ENCODE measurements at places on chromosomes 6 and 20.

DNA sequence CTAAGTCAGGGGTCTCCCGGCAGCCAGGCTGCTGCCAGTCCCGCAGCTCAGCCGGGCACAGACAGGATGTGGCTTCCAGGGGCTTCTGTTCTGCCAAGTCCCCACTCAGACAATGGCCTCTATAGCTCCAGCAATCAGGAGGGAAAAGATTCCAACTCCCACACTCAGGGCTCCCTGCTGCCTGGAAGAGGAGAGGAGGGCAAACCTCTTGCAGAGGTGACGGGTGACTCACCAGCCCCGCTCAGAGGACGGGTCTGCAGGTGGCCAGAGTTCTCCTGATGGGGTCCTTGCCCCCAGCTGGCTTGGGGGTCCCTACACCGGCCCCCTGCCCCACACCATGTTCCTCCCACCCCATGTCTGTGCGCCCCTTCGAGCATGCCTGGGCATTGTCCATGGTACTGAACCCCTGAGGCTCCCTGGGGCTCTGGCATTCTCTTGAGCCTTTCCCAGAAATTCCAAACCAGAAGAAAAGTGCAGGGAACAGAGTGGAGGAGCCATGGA, 32.6 kb downstream of the NTSR1 start:
- DNase-seq = no peak

DNA sequence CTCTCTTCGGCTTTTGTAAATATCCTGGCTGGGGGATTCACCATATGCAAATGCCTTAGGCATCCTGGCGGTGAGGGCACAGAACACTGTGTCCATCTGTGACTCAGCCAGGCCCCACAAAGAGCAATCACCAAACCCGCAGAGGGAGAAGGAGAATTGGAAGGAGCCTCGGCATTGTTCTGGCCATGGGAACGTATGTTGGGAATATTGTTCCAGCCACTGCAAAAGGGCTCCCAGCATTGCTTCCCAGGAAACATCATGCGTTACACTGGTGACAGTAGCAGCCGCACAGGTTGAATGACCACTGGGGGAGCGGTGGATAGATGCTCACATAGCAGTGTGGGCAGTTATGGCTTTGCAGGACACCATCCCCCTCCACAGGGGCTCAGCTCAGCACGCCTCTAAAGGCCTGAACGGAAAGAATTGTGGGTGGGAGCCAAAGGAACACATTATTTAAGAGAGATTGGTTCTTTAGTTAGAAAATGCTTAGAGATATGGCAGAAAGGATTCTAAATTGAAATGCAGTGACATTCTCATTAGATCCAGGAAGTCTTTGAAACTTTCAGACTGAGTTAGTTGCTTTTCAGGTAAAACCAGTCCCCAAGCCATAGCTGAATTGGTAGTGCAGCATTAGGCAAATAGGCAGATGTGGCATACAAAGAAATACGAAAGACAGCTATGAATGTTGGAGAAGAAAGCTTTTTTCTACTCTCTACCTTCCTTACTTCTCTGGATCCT, 104.3 kb downstream of the RNF144B start:
- no peak for DNase-seq

DNA sequence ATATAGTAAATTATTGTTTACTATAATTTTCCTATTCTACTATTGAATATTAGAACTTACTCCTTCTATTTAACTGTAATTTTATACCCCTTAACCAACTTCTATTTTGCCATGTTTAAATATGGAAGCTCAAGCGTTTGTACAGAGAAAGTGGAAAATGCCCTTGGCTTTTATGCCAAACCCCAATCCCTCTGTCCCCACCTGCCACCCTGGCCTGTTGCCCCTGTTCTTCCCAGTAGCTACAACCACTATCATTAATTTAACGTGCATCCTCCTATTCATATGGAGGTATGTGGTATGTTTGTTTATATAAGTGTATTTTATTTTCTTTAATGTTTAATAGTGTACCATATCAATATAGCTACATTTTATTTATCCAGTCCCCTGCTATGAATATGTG, 58.1 kb downstream of the ASXL1 start:
- no peak for DNase-seq

DNA sequence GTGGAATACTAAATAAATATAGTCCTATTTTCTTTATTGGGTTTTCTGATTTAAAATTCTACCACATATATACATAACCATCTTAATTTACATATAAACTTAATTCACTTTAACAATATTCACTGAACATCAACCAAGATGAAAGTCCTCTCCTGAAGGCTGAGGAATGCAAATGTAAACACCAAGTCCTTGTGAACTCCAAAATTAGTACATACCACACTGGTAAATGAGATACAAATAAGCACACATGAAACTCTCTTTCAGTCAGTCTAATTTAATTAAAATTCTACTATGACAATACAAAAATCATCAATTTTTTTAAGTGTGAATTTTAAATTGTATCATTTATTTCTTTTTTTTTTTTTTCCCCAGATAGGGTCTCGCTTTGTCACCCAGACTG, 205.1 kb upstream of the RUNX2 start:
- no peak for DNase-seq

- no peak for DNase-seq
Measured at GRCh38 chr20:62732031-62732760, 23.6 kb downstream of the NTSR1 start.

- DNase-seq = no peak
Measured at GRCh38 chr6:116971959-116972358, 94.9 kb downstream of the RFX6 start.

All from stimulated activated CD8-positive, alpha-beta memory T cell treated with anti-CD3 and anti-CD28 coated beads, Interleukin-4, amount 100 ng/mL, for 24 hours (primary cell).